ENCODE measurements at places on chromosomes 1 and 21. TPM values are rescaled to one million over a fixed set of nuclear protein-coding genes. Genes with fewer than 3 reads are reported as not detected.

GRCh38 chr1:20413136-20413775, 72.8 kb downstream of the CAMK2N1 start:
- no peak for DNase-seq

GRCh38 chr1:68704800-68705443, 208.0 kb upstream of the DEPDC1 start:
- no peak for DNase-seq

DNA sequence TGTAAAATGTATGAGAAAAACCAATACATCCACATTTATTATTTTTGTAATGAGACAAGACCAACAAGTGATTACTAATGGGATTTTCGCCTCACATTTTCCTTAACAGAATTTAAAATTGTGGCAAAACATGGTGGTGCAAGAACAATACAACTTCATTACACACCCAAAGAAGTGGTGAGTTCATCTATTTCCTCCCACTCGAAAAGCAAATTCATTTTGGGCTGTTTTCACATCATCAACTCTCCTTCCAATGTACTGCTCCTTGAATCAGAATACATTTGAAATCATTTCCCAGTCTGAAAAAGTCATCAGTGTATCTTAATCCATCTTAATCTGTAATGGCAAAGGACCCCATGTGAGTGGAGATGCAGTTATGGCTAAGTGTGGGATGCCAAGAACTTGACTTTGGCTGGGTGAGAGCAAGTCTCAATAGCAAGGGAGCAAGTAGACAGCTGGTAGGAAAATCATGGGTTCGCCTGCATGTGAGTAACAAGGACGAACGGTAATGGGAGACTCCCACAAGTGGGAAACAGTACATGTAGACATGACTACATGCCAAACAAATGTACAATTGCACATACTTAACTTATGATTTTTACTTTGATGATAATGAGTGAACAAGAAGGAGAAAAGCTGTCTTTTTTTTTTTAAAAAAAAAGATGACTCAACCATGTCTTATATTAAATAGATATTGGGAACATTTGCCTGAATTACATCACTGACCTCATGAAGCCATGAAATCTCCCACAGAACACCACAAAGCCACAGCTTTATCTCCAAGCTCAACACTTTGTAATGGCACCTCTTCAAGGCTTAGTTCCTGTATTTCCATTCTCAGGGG, 46.0 kb downstream of the RUNX1 start:
- peak; percentile 79 for DNase-seq

GRCh38 chr21:31974454-31974985, 101.7 kb downstream of the HUNK start:
- peak; percentile 17 for DNase-seq

DNA sequence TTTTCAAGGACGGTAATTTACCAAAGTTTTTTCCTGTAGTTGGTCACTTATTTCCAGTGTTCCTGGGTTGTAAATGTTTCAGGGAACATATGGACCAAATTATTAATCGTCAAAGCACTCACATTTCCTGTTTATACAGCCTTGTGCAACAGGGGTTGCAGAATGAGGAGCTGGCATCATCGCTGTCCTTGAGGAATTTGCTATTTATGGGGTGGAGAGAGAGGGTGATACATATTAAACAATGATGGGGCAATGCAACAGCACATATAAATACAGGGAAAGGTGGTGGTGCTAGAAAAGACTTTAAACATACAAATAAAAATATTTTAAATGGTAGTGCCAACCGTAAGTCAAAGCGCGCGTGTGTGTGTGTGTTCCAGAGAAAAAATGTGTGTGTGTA, 369.8 kb downstream of the NPHP4 start:
- no peak for DNase-seq

- DNase-seq = no peak
Measured at GRCh38 chr1:205920861-205921569, 22.2 kb downstream of the SLC26A9 start.

DNA sequence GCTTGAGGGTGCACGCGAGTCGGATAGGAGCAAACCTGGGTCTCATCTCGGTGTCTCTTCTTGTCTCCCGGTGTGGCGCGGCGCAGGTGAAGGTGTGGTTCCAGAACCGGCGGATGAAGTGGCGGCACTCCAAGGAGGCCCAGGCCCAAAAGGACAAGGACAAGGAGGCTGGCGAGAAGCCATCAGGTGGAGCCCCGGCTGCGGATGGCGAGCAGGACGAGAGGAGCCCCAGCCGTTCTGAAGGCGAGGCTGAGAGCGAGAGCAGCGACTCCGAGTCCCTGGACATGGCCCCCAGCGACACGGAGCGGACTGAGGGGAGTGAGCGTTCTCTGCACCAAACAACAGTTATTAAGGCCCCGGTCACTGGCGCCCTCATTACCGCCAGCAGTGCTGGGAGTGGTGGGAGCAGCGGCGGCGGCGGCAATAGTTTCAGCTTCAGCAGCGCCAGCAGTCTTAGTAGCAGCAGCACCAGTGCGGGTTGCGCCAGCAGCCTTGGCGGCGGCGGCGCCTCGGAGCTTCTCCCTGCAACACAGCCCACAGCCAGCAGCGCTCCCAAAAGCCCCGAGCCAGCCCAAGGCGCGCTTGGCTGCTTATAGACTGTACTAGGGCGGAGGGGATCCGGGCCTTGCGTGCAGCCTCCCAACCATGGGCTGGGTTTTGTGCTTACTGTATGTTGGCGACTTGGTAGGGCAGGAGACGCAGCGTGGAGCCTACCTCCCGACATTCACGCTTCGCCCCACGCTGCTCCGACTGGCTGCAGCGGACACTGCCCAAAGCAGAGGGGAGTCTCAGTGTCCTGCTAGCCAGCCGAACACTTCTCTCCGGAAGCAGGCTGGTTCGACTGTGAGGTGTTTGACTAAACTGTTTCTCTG, 5.1 kb downstream of the HLX start:
- no peak for DNase-seq

The GPR52 gene
- total RNA-seq = not detected

The ANGPTL1 gene
- total RNA-seq = not detected

The TMEM53 gene
- total RNA-seq = 5.5 TPM

The RNU1-2 gene
- 832 TPM for total RNA-seq

The ADCY10 gene
- not detected for total RNA-seq
